ENCODE measurements at places on chromosomes 11 and 22.

DNA sequence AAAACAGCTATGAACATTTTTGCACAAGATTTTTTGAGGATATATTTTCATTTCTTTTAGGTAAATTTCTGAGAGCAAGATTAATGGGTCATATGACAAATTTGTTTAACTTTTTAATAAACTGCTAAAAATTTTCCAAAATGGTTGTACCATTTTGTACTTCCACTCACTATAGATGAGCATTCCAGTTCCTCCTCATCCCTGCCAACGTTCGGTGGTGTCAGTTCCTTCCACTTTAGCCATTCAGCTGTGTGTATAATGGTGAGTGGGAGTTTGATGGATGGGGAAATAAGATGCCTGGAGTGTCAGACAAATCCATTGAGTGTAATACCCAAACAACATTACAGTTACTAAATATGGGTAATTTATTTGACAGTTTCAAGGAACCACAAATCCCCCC is 49.7 kb downstream of the MIAT start:
- DNase-seq = no peak

DNA sequence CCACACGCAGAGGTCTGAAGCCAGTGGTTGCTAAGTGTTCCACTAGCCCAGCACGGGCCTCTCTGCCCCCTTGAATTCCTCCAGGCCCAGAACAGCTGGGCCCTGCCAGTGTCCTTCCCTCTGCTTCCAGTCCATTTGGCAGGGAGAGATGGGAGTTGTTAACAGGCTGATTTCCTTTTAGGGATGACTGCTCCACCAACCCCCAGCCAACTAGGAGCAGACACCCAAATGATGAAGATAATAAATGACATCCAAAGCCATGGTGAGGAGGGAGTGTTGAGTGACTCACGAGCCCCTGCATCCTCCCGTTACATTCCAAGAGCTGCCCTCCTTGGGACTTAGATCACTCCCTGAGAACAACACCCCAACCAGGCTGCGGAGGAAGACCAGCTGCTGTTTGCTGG is 20.6 kb downstream of the PARVA start:
- DNase-seq = no peak

DNA sequence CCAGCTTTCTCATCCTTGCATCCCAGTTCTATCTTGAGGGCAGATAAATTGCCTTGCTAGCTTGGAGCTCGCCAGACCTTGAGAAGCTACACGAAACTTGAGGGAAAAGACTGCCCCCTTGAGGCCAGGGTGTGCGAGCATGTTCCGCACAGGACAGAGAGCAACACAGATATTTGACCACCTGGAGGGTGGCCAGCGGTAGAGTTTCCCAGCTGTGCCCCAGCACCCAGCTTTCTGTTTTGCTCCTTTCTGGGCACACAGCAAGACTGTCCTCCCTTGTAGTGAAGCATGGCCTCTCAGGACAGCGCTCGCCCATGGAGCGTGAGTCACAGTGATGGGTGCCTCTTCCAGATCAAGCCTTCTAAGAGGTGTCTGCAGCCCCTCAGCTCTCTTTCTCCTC is 23.5 kb downstream of the SPATA19 start:
- no peak for DNase-seq

GRCh38 chr11:27642954-27643353 is 57.3 kb downstream of the BDNF start:
- no peak for DNase-seq

DNA sequence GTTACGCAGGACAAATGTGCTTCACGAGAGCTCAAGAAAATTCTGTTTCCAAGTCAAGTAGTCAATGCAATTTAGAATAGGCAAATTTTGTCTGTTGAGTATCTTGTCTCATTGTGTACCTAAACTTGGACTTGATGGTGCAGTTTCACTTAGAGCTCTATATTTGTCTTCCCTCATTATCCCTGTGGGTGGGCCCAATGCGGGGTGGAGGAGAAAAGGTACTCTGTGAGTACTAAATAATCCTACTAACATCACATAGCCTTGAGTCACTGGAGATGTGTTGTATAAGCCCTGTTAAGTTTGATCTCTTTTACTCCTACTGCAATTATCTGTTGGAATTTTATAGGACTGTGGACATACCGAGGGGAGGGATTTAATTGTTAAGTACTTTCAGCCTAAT is 331.2 kb downstream of the METTL15 start:
- DNase-seq = no peak

- DNase-seq = peak; percentile 61
These were observed 6.9 kb downstream of the C11orf68 start for GRCh38 chr11:65911682-65912568.

DNA sequence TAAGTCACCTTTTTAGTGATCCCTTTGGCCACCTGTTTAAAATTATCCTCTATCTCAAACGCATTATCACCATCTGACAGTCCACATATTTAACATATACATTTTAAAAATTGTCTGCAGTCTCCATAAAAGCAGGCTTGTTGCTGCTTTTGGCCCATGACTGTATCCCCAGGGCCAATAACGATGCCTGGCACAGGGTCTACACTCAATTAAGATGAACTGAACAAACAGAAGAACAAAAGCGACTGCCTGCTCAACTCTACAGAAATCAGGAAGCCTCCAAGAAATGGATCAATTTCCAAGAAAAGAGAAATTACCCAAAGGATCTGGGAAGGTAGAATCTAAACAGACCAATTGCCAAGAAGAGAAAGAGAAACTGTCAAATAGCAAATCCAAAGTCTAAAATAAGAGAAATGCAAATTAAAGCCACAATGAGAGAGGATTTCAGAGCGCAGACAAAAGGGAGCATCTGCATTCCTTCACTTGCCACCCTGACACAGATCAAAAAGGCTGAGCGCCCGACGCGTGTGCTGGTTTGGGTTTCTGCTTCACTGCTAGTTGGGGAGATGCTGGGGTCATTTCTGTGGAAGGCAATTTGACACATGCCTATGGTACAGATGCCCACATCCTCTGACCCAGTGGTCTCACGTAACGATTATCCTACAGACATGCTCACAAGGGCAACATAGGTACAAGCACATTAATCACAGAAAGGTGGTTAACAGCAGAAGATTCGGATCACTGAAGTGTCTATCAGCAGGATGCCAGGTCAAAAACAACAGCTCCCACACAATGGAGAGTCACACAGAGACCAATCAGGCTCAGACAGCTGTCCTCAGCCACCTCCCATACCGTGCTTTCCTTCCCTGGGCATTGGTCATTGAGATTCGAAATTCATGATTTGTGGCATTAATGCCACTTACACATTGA is 55.9 kb downstream of the SHISAL1 start:
- DNase-seq = no peak

DNA sequence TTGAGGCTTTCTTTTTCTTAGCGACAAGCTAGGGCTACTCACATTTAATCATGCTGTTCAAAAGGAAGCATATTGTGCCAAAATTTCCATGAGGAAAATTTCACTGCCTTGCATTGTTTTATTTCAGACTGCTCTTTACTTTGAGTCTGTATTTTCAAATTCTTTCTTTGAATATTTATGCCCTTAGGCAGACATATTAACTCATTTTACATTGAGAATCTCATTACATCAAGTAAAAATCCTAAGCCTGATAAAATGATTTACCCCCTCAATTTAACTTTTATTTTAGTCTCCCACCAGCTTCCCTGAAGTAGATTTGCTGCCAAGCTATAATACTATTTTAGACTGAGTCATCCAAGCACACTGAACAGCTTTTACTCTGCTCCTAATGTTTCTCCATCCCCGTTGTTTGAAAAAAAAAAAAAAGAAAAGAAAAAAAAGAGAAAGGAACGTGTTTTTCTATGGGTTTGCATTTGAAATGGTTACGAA is 189.3 kb upstream of the MTMR2 start:
- DNase-seq = peak; percentile 55

GRCh38 chr22:20413217-20414058 is 19.5 kb downstream of the ZNF74 start:
- DNase-seq = no peak

- DNase-seq = peak; percentile 38
These were observed 904 bp downstream of the C2CD3 start for GRCh38 chr11:74169738-74170458.

DNA sequence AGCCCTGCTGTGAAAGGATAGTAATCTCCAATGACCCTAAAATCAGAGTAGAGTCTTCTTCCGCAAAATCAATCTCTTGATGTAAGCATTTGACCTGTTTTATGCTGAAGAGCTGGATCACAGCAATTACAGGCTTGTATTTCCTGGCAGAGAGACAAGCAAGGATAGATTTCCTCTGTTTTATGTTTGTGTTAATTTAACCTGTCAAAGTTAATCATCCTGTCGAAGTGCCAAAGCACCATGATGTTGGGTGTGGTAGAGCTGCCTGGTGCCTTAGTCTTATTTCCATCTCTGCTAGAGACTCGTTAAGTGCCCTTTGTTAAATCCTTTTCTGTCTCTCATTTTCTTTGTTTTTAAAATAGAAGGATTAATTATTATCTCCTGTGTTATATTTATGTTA is 248.1 kb downstream of the CNTN5 start:
- DNase-seq = peak; percentile 14

GRCh38 chr11:108324587-108324986 is 101.7 kb downstream of the ATM start:
- DNase-seq = no peak

DNA sequence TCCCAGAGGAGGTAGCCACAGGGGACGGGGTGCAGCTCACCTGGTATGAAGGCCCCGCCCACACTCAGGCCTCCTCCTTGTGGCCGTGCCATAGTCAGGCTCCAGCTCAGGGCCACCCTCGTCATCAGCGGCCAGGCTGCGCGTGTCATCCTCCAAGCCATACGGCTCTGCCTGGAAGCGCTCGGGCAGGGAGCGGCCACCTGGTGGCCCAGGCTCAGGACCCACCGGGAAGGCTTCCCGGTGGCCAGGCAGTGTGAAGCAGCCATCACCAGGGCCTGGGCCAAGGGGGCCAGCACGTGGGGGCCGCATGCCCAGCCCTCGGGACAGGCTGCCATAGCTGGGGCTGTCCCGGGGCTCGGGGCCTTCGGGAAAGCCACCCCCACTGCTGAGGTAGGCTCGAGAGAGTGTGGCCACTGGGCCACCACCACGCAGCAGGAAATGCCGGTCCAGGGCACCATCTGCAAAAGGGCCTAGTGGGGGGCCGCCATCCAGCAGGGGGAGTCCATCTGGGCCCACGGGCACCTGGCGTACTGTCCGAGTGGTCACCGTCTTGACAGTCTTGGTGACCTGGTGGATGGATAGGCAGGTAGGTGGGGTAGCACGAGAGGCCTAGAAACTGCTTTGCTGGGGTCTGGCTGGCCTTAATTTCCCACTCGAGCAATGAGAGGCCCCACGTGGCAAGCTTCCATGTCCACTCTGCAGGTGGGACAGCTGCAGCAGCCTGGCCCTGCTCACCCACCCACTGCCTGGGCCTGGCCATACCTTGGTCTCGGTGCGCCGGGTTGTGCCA is 35.3 kb downstream of the ARVCF start:
- DNase-seq = no peak

DNA sequence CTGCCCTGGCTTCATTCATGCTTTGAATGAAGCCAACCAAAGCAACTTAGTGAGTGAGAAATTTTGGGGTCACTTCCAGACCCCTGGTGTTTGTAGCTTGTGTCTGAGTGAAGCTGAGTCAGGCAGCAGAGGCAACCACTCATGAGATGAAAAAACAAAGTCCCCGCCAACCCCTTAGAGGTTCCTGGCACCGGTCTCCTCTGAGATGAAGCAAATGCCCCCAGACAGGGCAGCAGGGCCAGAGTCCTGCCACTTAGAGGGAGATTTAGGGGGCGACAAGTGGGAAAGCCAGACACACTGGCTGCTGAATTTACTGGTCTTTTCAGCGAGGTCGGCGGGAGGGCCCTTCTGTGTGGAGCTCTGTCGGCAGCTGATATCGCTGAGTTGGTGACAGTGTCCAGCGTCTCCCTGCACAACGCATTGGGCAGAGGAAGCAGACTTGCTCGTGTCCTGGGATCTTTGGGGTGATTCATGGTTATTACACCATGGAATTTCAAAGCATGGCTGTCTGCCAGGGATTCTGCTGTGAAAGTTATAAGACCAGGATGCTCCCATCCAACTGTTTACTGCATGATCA is 482.6 kb downstream of the MIAT start:
- DNase-seq = peak; percentile 73

- no peak for DNase-seq
These were observed 58.5 kb downstream of the GUCY1A2 start for GRCh38 chr11:106959800-106960199.

GRCh38 chr11:126452241-126453101 is 97.0 kb downstream of the ST3GAL4 start:
- no peak for DNase-seq

DNA sequence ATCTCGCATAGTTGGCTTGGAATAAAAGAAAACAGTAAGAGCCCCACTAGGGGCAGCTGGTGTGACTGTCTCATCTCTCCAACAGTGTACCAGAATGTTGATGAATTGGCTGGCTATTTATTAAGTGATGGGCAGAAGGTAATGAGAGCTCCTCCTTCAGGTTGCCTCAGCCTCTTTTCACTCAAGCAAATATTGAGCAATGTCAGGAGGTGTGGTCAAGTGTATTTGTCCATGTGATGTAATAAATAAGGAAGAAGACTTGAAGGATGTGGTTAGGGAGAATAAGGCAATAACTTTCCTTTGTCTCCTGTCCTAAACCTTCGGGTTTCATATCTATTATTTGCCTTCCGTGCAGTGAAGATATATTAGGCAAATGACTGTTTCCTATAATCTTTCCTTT is at the start of gene TCN1:
TCN1 (minus strand) TSS at position 91 of the 400 bp plus-strand sequence; CDS start at position 74, 17 bp downstream.
- DNase-seq = no peak

GRCh38 chr11:14240221-14240620 is 118.8 kb downstream of the RRAS2 start:
- no peak for DNase-seq

GRCh38 chr11:112100462-112100861 is 13.8 kb downstream of the SDHD start:
- DNase-seq = no peak

DNA sequence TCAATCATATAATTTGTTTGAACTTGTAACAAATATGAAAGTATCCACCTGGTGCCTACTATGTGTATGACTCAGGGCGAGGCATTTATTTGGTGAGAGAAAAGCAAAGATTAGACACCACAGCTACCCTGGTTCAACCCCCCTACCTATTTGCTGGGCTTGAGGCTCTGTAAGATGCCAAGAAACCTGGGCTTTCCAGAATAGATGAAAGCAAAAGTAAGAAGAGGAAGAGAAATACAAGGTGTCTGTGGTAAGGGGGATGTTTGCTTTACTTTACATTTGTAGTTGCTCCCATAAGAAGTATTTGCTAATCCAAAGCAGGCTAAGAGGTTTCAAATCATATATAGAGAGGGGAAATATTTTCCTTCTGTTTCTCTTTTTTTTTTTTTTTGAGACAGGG is 61.7 kb downstream of the DDI1 start:
- no peak for DNase-seq

DNA sequence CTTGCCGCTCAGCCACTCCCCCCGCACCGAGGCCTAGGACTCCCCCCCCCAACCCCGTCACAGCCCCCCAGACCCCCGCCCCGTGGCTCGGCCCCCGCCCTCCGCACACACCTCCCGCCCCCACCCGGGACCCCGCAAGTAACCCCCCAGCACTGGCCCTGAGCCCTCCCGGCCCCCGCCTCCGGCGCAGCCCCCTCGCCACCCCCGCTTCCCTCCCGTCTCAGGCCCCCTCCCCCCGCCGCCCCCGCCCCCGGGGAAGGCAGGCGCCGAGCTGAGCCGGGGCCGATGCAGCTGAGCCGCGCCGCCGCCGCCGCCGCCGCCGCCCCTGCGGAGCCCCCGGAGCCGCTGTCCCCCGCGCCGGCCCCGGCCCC is 1.5 kb downstream of the SHANK3 start:
- no peak for DNase-seq

- no peak for DNase-seq
These were observed 5.0 kb downstream of the TUB start for GRCh38 chr11:8086001-8086479.

- DNase-seq = no peak
These were observed 326.5 kb upstream of the B3GAT1 start for GRCh38 chr11:134738581-134738980.

- DNase-seq = no peak
These were observed 47.9 kb upstream of the SLC25A1 start for GRCh38 chr22:19226428-19226827.
